ENCODE measurements at places on chromosomes 6 and 20.

DNA sequence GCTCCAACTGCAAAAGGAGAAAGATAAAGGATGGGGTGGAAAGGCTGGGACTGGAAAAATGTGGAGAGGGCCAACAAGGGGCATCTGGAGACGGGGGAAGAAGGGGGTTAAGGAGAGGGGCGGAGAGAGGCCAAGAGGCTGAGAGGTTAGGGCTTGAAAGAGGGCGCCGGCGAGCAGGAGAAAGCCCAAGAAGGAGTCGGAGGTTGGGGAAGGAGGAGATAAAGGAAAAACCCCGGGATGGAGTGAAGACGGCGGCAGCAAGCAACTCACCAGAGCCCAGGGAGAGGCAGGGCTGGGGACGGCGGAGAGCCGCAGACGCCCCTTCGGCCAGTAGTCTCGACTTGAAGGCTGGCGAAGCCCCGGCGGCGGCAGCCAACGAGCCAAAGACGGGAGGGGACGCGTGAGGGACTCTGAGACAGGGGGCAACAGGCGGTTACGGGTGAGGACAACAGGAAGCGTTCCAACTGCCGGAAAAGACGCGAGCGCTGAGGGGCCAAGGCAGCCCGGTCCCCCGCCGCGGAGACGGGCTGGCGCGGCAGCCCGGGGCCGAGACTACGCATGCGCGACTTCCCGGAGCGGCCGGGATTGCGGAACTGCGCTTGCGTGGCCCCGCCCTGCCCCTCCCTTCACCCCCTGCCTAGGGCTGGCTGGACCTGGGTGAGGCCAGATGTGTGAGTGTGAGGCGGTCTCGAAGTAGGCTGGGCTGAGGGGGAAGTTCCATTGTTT lies at the start of gene STK38:
Gene STK38 (minus strand): TSS at position 560 of the 726 bp plus-strand sequence. CDS start 7,277 bp downstream, outside the sequence.
- peak; percentile 92 for DNase-seq

DNA sequence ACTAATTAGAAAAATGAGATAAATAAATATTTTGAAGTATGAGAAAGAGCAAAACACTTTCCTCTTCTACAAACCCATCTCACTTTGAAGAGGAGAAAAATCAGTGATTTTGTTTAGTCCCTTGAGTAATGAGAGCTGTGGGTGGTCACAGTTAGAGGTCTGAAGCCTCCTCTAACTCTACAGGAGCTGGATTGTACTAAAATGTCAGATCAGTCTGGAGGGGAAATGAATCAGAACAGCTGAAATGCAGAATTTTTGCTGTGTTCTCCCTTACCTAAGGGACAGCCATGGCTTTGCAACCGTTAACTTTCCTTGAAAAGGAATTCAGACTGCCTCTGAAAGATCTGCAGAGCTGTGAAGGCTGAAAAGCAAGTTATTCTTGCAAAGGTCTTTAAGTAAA lies 11.4 kb upstream of the RFPL4B start:
- no peak for DNase-seq

GRCh38 chr20:63137851-63138415 lies 78.0 kb downstream of the YTHDF1 start:
- DNase-seq = no peak

DNA sequence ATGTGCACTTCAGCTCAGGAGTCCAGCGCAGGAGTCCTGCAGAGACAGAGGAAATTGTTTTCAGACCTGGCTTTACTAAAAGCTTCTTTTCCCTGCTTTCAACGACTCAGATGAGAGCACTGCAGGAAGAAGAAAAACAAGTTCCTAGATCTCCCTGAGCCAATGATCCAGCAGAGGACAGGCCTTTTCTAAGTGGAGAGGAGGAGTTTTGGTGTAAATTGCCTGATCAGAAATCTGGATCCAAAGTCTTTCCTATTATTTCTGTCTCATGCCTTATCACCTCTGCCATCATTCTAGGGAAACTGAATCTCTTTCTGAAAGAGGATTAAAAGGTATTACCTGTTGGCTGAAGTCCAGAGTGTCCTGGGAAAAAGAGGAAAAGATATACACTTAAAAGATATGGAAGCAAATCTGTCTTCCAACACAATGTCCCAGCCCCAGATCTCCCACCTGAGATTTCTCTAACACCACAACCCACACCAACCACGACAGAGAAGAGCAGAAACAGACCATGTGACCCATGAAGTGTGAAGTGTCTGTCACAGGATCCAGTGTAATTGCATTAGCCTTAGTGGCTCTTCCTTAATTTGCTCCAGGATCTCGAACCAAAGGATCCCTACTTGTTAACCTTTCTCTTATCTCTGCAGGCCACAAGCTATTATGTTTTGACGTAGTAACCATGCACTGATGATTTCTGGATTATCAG lies 23.1 kb upstream of the HLA-DRB5 start:
- DNase-seq = no peak

GRCh38 chr6:143238306-143238705 lies 177.6 kb downstream of the AIG1 start:
- no peak for DNase-seq

DNA sequence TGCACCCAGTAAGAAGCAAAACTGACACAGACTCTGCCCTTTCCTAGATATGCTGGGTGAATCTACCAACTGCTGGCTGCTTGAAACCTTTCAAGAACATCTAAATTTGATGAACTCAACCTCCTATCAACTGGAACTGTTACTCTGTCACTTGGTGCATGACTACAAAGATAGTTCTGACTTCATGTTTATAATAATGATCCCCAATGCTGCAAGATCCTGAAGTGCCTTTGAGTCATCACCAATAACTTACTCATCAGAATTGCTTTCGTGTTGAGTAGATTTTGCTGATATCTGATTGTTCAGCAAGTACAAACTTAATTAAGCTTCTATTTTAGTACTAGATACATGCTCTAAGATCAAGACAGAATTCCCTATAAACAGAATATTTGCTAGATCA lies 100.2 kb upstream of the ARMC2 start:
- no peak for DNase-seq

DNA sequence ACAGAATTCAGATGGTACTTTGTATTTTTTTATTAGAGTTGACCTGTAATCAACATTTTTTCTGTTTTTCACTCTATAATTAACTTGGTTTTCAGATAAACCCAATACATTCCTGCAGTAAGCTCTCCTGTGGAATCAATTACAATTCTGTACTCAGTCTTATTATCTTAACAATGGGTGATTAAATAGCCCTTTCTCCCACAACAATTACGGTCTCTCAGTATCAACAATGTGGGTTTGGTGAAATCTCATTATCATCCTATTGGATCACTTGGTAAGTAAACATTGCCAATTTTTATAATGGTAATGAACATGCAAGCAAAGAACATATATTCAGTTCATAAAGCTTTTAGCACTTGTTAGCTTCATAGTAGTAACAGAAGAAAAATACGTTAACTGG lies 438.9 kb upstream of the EPHA7 start:
- no peak for DNase-seq

DNA sequence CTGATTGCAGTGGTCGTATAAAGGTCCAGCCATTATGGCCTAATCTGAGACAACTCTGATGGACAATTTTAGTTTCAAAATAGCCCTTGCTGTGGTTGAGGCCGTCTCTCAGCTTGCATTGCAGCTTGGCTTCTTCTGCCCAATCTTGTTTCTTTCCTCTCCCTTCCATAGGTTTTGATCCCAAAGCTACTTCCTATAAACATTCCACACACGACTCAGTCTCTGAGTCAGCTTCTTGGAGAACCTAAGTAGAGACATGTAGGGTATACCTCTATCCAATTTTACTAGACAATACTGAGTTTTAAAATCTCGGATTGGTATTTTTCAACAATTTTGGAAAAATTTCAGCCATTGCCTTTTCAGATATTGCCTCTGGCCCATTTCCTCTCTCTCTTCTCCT lies 13.4 kb downstream of the IYD start:
- DNase-seq = no peak

DNA sequence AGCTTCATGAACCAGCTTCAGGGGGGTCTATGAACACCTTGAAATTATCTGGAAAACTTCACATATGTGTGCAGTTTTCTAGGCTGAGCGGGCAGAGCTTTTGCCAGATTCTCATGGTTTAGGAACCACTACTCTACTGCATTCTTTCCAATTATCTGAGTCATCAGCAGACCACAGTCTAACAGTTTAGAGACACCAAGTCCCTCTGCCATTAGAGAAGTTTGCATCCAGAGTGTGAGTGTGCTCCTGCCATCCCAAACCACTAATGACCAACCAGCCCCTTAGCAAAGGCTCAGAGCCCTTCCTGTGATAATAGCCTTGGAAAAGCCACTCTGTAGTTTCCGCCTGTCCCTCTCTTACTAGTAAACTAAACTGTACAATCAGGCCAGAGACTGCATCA lies 96.8 kb downstream of the PHACTR1 start:
- no peak for DNase-seq

- DNase-seq = no peak
These were observed 72.5 kb upstream of the SULF2 start for GRCh38 chr20:47857569-47858464.

- peak; percentile 29 for DNase-seq
These were observed 4.6 kb downstream of the CYP24A1 start for GRCh38 chr20:54168961-54169862.

DNA sequence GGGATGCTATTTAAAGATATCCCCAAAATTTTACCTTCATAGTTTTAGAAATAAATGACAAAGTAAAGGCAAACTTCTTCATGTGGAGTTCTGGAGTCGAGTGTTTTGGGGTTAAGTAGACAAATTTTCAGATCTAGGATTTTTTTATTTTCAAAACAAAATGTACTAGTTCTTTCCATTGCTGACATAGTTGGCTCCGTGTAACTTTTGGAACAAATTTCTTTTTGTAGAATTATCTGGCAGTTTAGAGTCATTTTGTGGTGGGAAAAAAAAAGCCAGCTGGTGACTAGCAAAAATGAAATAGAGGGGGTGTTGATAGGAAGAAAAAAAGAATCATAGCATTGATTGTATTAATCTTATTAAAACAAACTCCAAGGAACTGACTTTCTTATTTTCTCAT lies 131.6 kb upstream of the TCF21 start:
- no peak for DNase-seq

DNA sequence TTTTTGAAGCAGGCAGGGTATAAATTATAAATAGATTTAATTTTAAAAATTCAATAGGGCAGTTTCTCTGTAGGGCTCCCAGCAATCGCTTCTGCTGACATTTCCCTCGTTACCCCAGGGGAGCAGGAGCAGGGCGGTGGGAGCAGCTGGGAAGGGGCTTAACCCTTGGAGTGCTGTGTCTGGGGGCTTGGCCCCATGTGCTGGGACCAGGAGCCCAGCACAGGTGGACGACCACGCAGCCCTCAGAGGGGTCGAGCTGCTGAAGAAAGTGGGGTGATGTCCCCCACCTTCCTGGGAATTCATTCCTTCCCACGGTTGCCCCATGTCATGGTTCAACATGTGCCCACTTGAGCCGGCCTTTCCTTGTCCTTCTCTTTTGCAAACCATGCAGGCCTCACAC lies 67.5 kb upstream of the STX16 start:
- no peak for DNase-seq

DNA sequence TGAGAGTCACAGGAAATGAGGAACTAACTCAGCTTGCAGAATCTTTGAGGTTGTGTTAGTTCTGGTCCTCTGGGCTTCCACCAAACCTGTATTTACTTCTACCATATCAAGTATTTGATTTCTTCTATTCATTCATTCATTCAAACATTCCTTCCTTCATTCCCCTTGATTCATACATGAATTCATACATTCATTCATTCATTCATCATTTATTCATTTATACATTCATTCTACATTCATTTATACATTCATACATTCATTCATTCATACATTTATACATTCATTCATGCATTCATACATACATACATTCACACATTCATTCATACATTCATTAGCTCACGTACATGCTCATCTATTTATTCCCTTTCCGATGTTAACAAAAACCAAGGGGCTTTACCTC lies 120.3 kb downstream of the BMP7 start:
- no peak for DNase-seq

- DNase-seq = no peak
These were observed 214.5 kb downstream of the TAF4 start for GRCh38 chr20:61850926-61851900.
